ENCODE measurements at places on chromosomes 3 and 15.

GRCh38 chr3:98531622-98532274 lies at the start of gene GPR15:
Gene GPR15, plus strand, starts transcription at chr3:98531978. Its CDS starts 56 bp downstream, at chr3:98532034.
- no peak for DNase-seq

DNA sequence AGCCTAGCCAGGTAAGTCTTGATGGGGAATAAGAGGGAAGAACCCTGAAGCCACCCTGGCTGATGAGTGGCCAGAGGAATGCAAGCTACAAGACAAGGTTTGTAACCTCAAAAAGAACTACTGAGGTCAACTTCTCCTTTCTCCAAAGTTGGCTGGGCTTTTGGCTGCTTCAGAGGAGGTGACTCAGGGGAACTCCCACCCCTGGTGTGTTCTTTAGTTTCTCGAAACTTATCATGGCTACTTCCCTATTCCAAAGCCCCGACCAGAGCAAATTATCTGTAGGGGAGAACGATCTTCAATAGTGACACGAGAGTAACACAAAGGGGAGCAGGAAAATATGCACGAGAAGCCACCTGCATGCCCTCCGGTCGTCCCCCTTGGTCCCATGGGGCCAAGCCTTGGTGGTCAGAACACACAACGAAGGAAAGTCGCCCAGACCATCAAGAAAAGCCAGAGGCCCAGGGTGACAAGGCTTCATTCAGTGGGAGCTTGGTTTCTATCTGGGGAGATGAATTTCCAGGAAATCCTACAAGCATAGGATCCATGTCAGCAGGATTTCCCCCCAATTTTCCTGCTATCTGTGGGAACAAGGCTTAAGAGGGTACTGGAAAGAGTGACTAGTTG lies 6.5 kb upstream of the BCL2A1 start:
- no peak for DNase-seq

DNA sequence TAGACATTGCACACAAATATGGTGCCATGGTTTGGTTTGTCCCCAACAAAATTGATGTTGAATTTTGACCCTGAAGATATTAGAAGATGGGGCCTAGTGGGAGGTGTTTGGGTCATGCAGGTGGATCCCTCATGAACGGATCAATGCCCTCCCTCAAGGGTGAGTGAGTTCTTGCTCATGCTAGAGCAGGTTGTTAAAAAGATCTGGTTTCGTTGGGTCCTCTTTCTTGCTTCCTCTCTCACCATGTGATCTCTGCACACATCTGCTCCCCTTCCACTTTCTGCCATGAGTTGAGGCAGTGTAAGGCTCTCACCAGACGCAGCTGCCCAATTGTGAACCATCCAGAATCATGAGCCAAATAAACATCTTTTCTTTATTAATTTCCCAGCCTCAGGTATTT lies 87.8 kb upstream of the MDFIC2 start:
- DNase-seq = no peak

DNA sequence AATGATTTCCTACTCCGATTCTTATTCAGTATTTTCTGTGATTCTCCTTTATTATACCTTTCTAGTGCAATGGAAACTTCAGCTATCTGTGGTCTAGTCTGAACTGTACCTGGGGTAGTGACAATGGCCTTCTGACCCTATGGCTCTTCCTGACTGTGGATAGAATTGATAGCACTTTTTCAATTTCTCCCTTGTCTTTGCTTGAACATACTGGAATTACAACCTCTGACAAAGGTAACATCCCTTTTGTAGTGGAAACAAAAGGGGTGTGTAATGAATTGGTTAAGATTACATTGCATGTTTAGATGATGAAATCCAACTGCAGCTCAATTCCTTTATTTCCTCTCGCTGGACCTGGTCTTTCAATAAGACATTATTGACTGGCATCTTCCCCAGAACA lies 21.0 kb upstream of the SOX2 start:
- DNase-seq = no peak

DNA sequence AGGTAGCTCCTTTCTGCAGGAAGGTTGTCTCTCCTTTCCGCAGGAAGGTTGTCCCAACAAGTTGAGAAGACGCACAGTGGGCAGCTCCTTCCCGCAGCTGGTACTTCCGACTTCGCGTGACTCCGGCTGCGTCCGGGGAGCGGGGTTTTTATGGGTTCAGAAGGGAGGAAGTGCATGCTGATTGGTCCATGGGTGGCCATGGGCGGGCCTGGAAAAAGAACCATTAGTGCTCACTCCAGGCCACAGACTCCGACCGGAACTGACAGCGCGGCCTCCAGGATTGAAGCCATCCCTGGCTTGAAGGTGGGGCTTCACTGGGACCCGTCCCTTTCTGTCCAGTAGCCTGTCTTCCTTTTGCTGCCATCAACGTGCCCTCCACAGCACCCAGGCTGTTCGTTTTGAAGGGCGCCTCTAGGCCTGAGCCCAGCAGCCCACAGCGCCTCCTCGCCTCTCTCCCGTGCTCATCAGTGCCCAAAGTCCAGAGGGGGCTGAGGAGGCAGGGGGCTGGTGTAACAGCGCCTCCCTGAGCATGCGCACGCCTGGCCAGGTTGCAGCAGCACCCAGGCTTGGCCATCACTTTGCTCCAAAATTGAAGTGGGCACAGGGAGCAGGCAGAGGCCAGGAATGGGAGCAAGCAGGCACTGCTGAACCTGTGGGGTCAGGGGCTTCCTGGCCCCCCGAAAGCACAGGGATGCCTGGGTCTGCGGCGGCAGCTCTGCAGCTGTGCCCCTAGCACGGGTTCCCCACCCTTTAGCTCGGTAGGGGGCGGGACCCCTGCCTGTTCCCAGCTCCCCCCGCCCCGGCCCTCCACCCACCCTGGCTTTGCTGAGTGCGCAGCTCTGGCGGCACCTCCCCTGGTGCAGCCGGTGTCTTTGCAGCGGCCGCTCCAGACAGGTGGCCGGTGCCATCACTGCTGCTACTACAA lies 330.6 kb upstream of the MCTP2 start:
- DNase-seq = peak; percentile 57

Measured in H9 (cell line).